ENCODE measurements at places on chromosomes 1 and 21. TPM values are rescaled to one million over a fixed set of nuclear protein-coding genes. Genes with fewer than 3 reads are reported as not detected.

The RAB7B gene
- total RNA-seq, result 1.5 TPM

- peaks cover 64% of the 10 kb centered on the region for H3K27me3 ChIP-seq
- H3K4me3 ChIP-seq, result no peak overlapping the region
- H3K36me3 ChIP-seq, result no peaks in the 10 kb centered on the region
- H3K27ac ChIP-seq, result no peak overlapping the region
- H3K4me1 ChIP-seq, result peaks cover 20% of the 10 kb centered on the region
- no peak for DNase-seq
Observed at GRCh38 chr1:50416150-50416527, 7.1 kb downstream of the DMRTA2 start.

The PTGER3 gene
- total RNA-seq, result 19.2 TPM

GRCh38 chr1:169550294-169550693, 36.0 kb downstream of the F5 start:
- DNase-seq, result no peak
- no peak overlapping the region for H3K4me3 ChIP-seq
- no peaks in the 10 kb centered on the region for H3K36me3 ChIP-seq
- no peaks in the 10 kb centered on the region for H3K4me1 ChIP-seq
- no peak overlapping the region for H3K27ac ChIP-seq

The SLAMF7 gene
- total RNA-seq, result 2.5 TPM

GRCh38 chr1:53281133-53281532, 42.8 kb upstream of the MAGOH start:
- no peak for DNase-seq
- H3K4me3 ChIP-seq, result no peak overlapping the region
- H3K27ac ChIP-seq, result no peak overlapping the region

The GRHL3 gene
- not detected for total RNA-seq

The RPE65 gene
- total RNA-seq, result not detected

DNA sequence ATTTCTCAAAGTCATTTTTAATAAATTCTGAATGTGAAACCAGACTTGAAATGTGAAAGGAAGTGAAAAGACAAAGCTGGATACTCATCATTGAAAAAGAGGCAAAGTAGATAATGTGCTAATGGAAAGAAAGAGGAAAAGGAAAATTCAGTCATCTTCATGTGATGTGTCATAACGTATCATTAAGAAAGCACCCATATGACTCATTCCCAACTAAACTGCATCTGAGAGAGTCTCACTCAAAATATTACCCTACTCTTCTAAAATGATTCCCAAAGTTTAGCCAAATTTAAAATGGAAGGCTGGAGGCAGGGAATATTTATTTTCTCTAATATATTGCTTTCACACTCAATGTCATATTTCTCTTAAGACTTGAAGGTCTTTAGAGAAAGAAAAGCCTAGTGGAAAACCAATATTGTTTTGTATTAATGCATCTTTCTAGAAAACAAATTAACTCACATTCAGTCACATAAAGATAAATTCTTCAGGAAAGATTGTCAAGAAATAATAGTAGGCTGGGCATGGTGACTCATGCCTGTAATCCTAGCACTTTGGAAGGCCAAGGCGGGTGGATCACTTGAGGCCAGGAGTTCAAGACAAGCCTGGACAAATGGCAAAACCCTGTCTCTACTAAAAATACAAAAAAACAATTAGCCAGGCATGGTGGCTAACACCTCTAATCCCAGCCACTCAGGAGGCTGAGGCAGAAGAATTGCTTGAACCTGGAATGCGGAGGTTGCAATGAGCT, 129.9 kb downstream of the SLC30A10 start:
- no peaks in the 10 kb centered on the region for H3K27me3 ChIP-seq
- H3K27ac ChIP-seq, result no peak overlapping the region
- H3K36me3 ChIP-seq, result no peaks in the 10 kb centered on the region
- no peak for DNase-seq
- no peak overlapping the region for H3K4me3 ChIP-seq

GRCh38 chr1:39776400-39776713, 5.2 kb upstream of the OXCT2 start:
- no peaks in the 10 kb centered on the region for H3K4me1 ChIP-seq
- no peaks in the 10 kb centered on the region for H3K27me3 ChIP-seq
- H3K36me3 ChIP-seq, result no peaks in the 10 kb centered on the region
- H3K27ac ChIP-seq, result no peak overlapping the region
- no peak overlapping the region for H3K4me3 ChIP-seq

- DNase-seq, result no peak
- H3K4me1 ChIP-seq, result no peaks in the 10 kb centered on the region
- H3K4me3 ChIP-seq, result no peak overlapping the region
- peaks cover 4% of the 10 kb centered on the region for H3K27me3 ChIP-seq
- no peak overlapping the region for H3K27ac ChIP-seq
Observed at GRCh38 chr1:5623399-5623798, 368.8 kb downstream of the NPHP4 start.

GRCh38 chr1:176049582-176049981, 157.5 kb downstream of the COP1 start:
- H3K4me1 ChIP-seq, result no peaks in the 10 kb centered on the region
- no peaks in the 10 kb centered on the region for H3K36me3 ChIP-seq
- H3K27me3 ChIP-seq, result no peaks in the 10 kb centered on the region
- no peak for DNase-seq
- H3K27ac ChIP-seq, result no peak overlapping the region

GRCh38 chr1:92792340-92792782, 7.5 kb upstream of the EVI5 start:
- no peaks in the 10 kb centered on the region for H3K4me1 ChIP-seq
- no peaks in the 10 kb centered on the region for H3K36me3 ChIP-seq
- DNase-seq, result no peak

The CELA2B gene
- not detected for total RNA-seq

The FAM72C gene
- 0.68 TPM for total RNA-seq

- no peaks in the 10 kb centered on the region for H3K27me3 ChIP-seq
- no peaks in the 10 kb centered on the region for H3K36me3 ChIP-seq
Observed at GRCh38 chr1:37100310-37100709, 66.0 kb upstream of the GRIK3 start.

All from adrenal gland (tissue), 19 donors.